ENCODE measurements at places on chromosomes 12 and 14. TPM values are rescaled to one million over a fixed set of nuclear protein-coding genes. Genes with fewer than 3 reads are reported as not detected.

Gene KRT75
- not detected for total RNA-seq

Gene STAC3
- total RNA-seq: 0.33 TPM

Gene MGAT4C
- 0.07 TPM for total RNA-seq

Gene CEBPE
- not detected for total RNA-seq

Gene PDE3A
- 108 TPM for total RNA-seq

Gene KRT78
- total RNA-seq: not detected

Gene RASSF9
- 3.9 TPM for total RNA-seq

Gene PTPN21
- 16.4 TPM for total RNA-seq

Gene SLC6A15
- 0.33 TPM for total RNA-seq

Gene SYNE3
- total RNA-seq: 10.2 TPM

Gene IFNG
- total RNA-seq: not detected

Gene TMEM119
- 3.9 TPM for total RNA-seq

Gene PLA2G1B
- not detected for total RNA-seq

Gene KRT72
- not detected for total RNA-seq

Gene PPM1H
- 2.9 TPM for total RNA-seq

Gene GARIN6
- not detected for total RNA-seq

Gene EIF4B
- 1,143 TPM for total RNA-seq

Gene MGST1
- total RNA-seq: 73.7 TPM

Gene KRT79
- not detected for total RNA-seq

Gene IL26
- total RNA-seq: 2.0 TPM

Gene GPR33
- not detected for total RNA-seq

Gene CCDC88C
- 0.10 TPM for total RNA-seq

Gene PTGDR
- 2.6 TPM for total RNA-seq

Gene PTGER2
- total RNA-seq: 8.2 TPM

Gene RERG
- total RNA-seq: 0.65 TPM

Gene CIDEB
- total RNA-seq: 1.6 TPM

Gene POTEM
- total RNA-seq: not detected

Gene ETNK1
- total RNA-seq: 33.6 TPM

Gene SART3
- total RNA-seq: 44.5 TPM

Gene ATP2B1
- total RNA-seq: 85.6 TPM

Gene VIPAS39
- 24.9 TPM for total RNA-seq

Gene UNG
- 17.2 TPM for total RNA-seq

Gene TMPRSS12
- not detected for total RNA-seq

Gene ANKS1B
- 1.9 TPM for total RNA-seq

Gene PELI2
- 7.6 TPM for total RNA-seq

Gene MYO1H
- total RNA-seq: not detected

Gene ALG10
- total RNA-seq: 7.1 TPM

Gene AVPR1A
- 1.9 TPM for total RNA-seq

Gene CLEC2D
- 1.8 TPM for total RNA-seq

Gene NFE2
- total RNA-seq: 0.10 TPM

Gene FOXA1
- total RNA-seq: not detected

Gene MYRFL
- not detected for total RNA-seq

Gene EPYC
- not detected for total RNA-seq

Gene RDH5
- total RNA-seq: 13.8 TPM

Gene ACRBP
- total RNA-seq: 0.26 TPM

Measured in smooth muscle cell of the pulmonary artery (primary cell).